Breast epithelium (tissue), 4 donors: ENCODE measurements at places on chromosomes 3 and 15. TPM values are rescaled to one million over a fixed set of nuclear protein-coding genes. Genes with fewer than 3 reads are reported as not detected.
A peak's percentile ranks its signal among the peaks of the same experiment; 100 is the strongest.

DNA sequence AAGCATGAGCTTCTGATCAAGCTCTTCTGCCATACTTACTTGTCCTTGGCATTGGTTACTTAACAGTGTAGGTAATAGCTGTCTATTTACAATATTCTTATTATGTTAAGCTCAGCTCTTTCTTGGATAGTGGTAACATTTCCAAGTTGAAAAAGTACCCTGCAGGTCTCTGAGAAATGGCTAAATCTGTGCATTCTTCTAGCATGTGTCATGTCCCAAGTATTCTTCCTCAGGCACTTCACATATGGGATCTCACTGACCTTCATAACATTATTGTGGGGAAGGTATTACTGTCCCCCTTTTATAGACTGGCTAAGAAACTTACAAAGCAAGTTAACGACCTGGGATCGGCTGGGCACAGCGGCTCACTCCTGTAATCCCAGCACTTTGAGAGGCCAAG lies 236.1 kb downstream of the RORA start:
- no peaks in the 10 kb centered on the region for H3K36me3 ChIP-seq
- no peak for DNase-seq
- no peak overlapping the region for H3K4me3 ChIP-seq
- H3K4me1 ChIP-seq, result no peaks in the 10 kb centered on the region

AADACL2 gene
- 0.73 TPM for total RNA-seq

DNA sequence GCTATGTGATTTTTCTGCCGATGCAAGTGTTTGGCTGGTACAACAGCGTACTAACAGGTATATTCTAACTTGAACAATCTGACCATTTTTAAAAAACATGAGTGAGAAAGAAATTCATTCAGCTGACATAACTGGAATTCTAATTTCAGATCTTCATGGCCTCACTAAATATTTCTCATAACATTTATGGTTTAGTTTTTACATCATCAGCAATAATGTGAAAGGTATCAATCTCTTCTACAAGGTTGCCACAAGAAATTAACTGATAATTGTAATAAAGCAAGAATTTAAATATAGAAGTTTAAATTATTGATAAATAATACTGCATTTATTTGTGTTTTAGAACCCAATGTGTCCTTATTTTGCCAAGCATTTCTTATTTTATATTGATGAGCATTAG lies 5.2 kb upstream of the C3orf80 start:
- no peaks in the 10 kb centered on the region for H3K27me3 ChIP-seq
- H3K4me1 ChIP-seq, result no peaks in the 10 kb centered on the region
- H3K4me3 ChIP-seq, result no peak overlapping the region
- no peak overlapping the region for H3K27ac ChIP-seq
- H3K36me3 ChIP-seq, result no peaks in the 10 kb centered on the region

TUSC7 gene
- not detected for total RNA-seq

GRCh38 chr3:69282181-69282580 lies 103.7 kb downstream of the FRMD4B start:
- no peak overlapping the region for H3K27ac ChIP-seq
- no peaks in the 10 kb centered on the region for H3K4me1 ChIP-seq
- no peak for DNase-seq
- no peaks in the 10 kb centered on the region for H3K27me3 ChIP-seq
- no peaks in the 10 kb centered on the region for H3K36me3 ChIP-seq

DNA sequence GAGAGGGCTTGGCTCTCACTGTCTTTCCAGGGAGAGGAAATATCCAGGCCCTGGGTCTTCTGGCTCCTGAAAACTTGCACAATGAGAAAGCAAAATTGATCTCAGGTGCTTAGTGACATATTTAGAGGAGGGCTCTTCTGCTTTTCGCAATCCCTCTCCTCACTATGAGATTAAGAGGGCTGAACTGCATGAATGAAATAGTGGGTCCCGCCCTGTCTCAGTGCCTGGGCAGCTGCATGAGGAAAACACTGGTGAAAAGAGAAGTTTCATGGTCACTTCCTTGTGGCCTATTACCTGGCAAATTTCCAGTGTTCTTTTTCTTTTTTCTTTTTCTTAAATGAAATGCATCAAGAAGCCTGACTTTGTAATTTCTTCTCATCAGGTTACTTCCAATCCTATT lies 73.5 kb downstream of the TRAK1 start:
- peaks cover 16% of the 10 kb centered on the region for H3K4me1 ChIP-seq
- no peak for DNase-seq
- H3K27me3 ChIP-seq, result no peaks in the 10 kb centered on the region

DNA sequence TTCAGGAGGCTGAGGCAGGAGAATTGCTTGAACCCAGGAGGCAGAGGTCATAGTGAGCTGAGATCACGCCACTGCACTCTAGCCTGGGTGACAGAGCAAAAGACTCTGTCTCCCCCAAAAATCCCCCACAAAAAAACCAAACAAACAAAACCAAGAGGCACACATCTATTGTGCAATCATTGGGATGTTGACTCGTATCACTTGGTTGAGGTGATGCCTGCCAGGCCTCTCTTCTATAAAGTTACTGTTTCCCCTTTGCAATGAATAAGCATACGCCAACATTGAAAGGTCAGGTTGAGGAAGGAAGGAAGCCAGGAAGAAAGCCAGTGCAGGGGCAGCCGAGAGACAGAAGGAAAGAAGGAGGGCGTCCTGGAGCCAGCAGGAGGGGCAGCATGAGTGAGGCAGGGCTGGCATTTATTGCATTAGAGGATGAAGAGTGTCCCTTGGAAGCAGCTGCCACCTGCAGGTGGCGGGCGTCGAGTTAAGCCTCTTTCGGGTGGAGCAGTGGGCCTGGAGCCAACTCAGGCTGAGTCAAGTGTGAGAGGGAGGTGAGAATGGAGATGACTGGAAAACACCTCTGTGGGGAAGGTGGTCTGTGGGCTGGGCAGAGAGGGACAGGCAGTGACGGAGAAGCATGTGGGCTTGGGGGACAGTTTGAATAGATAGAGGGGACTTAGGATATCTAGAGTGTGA lies 8.3 kb upstream of the CSPG4 start:
- DNase-seq, result peak; percentile 60
- no peak overlapping the region for H3K4me3 ChIP-seq
- H3K36me3 ChIP-seq, result no peaks in the 10 kb centered on the region
- no peak overlapping the region for H3K27ac ChIP-seq

- H3K4me1 ChIP-seq, result no peaks in the 10 kb centered on the region
- no peaks in the 10 kb centered on the region for H3K27me3 ChIP-seq
- no peak overlapping the region for H3K4me3 ChIP-seq
- H3K36me3 ChIP-seq, result no peaks in the 10 kb centered on the region
Observed at GRCh38 chr3:158460926-158461325, 110.1 kb upstream of the MLF1 start.

GRCh38 chr15:100224206-100225185 lies 117.3 kb downstream of the ADAMTS17 start:
- H3K4me3 ChIP-seq, result no peak overlapping the region
- no peak overlapping the region for H3K27ac ChIP-seq

DNA sequence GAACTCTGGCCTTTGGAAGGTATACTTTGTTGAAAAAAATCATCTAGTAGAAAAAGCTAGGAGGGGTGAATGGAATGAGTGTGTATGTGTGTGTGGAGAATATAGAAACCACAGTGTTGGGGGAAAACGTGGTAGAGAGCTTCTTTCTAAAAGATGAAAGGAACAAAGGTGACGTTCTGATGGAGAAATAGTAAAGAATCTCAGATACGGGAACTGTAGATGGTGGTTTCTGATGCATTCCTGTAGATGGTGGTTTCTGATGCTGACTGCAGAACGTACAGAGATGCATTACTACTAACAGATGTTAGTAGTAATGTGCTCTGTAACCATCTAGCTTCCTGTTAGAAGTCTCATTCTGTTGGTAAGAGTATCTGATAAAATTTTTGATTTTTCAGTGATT lies 60.2 kb downstream of the VPS8 start:
- no peaks in the 10 kb centered on the region for H3K4me1 ChIP-seq
- H3K36me3 ChIP-seq, result peaks cover 5% of the 10 kb centered on the region
- H3K27me3 ChIP-seq, result no peaks in the 10 kb centered on the region
- H3K27ac ChIP-seq, result no peak overlapping the region
- no peak for DNase-seq

SERP1 gene
- total RNA-seq, result 273 TPM

OCA2 gene
- total RNA-seq, result 0.59 TPM

DNA sequence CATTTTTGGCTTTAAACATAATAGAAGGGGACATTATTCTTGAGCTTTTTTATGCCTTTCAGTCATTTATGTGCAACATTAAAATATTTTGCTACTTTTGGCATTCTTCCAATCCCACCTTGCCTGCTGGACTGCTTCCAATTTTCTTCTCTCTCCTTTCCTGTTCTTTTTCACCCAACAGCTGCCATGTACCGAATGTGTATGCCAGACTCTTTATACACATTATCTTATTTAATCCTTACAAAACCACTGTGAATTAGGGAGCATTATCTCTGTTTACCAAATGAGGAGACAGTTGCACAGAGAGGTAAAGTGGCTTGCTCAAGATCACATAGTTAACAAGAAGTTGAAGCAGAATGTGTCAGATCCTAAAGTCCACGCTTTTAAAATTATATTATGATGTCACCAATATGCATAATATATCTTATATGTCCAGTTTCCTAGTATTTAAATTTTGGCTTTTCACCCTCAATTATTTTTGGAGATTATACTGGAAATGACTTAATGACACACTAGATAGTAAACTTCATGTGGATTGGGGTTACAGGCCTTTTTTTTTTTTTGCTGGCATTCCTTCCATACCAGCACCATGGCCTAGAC lies 231.5 kb downstream of the THRB start:
- no peak overlapping the region for H3K27ac ChIP-seq
- H3K4me3 ChIP-seq, result no peak overlapping the region
- no peaks in the 10 kb centered on the region for H3K36me3 ChIP-seq
- no peaks in the 10 kb centered on the region for H3K4me1 ChIP-seq
- no peak for DNase-seq
